ENCODE measurements at places on chromosomes 16 and 17.

DNA sequence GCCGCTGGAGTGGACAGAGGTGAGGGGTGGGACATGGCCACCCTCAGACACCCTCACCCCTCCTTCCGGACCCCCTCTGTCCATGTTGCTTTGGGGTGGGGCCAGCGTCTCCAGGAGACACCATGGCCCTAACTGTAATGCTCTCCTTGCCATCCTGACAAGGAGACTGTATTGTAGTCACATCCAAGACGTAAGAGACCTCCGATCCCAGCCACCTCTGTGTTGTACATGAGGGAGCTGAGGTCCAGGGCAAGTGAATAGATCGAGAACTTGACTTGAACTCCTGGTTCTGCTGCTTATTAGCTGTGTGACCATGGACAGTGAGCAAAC, 30.2 kb downstream of the POLR3E start:
- DNase-seq, result no peak

DNA sequence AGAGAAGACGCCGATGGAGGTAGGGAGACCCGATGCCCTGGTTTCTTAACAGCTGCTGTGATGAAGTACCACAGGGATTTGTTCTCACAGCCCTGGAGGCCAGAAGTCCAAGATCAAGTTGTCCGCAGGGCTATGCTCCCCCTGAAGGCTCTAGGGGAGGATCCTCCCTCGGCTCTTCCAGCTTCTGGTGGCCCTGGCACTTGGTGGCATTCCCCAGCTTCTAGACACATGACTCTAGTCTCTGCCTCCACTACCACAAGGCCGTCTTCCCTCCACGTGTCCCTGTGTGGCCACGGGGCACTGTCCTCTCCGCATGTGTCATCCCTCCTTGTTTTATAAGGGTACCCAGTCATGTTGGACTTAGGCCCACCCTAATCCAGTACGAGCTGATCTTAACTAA, 375.2 kb downstream of the SLC39A11 start:
- DNase-seq, result no peak

GRCh38 chr16:74463888-74464287, 42.6 kb upstream of the CLEC18B start:
- DNase-seq, result no peak

DNA sequence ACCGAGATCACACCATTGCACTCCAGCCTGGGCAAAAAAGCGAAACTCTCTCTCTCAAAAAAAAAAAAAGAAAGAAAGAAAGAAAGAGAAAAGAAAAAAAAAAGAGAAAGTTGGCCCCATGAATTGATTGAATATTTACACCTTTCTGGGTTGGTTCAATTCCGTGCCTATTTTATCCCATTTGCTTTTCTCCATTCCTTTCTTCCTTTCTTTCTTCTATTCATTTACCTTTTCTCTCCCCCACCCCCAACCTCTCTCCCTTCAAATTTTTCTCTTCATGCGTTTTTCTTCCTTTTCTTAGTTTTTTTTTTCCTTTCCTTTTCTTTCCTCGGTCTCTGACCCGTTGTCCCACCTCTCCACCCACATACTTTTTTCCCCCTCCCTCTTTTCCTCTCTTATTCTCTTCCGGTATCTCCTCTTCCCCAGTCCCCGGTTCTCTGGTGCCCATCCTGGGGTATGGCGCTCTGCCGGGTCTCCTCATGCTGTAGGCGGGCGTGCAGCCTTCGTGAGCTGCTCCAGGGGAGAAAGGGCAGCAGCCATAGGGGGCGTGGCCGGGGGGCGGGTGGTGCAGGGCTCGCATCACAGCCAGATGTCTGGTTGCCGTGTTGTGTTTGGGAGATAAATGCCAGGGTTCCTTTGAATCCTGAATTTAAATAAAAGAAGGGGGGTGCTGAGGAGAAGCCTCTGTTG, 5.3 kb upstream of the COL1A1 start:
- DNase-seq, result no peak

GRCh38 chr16:6252541-6252940, 1080.1 kb upstream of the RBFOX1 start:
- no peak for DNase-seq

GRCh38 chr16:3369073-3369472, 13.4 kb downstream of the OR2C1 start:
- no peak for DNase-seq

GRCh38 chr16:12551530-12551929, 252.2 kb downstream of the CPPED1 start:
- DNase-seq, result no peak

GRCh38 chr17:4945176-4945943, 3.0 kb downstream of the PFN1 start:
- DNase-seq, result peak; percentile 92

GRCh38 chr17:82502207-82502606, 17.3 kb upstream of the FOXK2 start:
- no peak for DNase-seq

GRCh38 chr17:49739641-49740271, 24.2 kb downstream of the FAM117A start:
- DNase-seq, result peak; percentile 98

DNA sequence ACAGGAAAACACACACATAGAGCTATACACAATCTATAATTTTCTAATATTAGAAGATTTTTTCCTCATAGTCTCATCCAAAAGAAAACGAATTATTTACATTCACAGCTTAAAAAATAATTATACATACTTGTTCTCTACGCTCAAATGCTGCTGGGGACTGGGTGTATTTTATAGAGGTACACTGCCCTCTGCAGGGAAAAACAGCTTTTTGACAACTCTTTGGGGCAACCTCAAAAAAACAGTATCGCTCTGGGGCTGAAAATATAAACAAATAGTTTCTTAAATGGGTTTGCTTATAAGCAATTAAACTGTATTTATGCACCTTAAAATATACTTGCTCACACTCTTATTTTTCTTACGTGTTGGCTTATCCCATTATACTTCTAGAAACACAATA, 261.8 kb upstream of the PSMD7 start:
- no peak for DNase-seq

DNA sequence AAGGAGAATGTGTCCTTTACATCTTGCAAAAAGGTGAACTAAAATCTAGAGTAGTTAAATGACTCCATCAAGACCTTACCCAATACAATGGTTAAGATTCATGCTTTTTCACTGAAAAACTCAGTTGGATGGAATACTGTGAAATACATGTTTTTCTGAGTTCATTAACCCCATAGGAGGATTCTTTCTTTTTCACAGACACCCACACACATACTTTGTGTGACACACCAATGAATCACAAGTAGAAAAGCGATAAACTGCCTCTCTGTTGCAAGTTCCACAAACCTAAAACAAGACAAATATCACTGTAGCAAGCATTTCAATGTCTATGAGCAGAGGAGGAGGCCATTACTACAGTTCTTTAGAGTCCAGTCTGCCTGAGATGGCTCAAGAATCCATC, 258.8 kb upstream of the CDH5 start:
- DNase-seq, result no peak

DNA sequence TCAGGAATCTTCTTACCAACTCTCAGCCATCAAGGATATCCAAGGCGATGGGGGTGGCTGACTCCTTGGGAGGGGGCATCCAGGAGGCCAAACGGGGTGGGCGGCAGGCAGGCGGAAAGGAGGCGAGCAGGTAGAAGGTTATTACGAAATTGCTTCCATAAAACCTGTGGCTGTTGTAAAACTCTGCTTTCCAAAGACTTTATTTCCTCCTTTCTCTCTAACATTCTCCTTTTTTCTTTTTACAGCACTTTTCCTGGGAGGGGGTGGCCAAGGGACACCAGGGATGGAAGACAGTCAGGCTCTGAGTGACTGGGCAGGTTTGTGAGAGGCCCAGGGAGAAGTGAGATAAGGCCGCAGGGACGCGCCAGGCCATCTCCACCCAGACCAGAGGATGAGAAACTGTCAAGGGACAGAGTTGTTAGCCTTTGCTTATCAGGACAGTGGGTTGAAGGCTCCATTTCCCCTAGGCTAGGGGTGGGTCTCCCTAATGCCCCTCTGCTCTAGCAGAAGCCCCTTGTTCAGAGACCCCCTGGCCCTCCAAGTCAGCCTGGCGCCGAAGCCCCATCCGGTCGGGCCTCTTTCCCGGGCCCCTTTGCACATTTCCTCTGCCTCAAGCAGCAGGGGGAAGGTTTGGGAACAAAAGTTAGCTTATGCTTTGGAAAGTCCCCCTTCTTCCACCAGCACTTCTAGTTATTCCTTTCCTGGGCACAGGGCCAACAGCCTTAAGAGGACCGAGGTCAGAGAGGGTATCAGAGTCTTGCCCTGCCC, 5.0 kb upstream of the HOXB9 start:
- no peak for DNase-seq

DNA sequence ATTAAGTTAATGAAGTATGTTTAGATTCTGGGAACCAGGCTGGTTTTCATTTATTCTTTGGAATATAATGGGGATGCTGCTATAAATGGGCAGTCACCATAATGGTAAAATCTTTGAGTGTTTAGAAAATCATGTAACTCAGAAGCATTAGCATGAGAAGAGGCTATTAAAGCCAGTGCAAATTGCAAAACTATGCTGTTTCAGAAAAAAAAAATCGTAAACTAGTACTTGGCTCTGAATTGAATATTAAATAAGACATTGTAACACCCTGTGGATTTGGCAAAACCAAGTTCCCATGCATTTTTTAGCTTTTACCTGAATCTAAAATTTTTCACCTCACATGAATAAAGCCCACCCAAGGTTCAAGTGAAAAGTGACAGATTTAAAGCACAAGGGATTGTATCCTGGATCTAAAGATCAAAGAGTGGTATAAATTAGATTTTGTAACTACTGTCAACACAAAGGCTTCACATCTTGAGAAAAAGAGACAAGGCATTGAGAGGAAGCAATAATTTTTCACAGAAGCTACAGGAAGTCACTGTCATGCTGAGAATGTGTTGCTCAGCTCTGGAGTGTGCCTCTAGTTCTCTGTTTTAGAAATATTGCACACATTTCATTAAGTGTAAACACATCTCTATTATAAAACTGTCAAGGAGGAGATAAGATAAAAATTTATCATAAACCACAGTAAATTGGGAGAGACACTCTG, 142.2 kb downstream of the ABCA8 start:
- DNase-seq, result no peak

GRCh38 chr16:67528870-67529581, 397 bp downstream of the RIPOR1 start:
- peak; percentile 25 for DNase-seq

GRCh38 chr17:57986841-57987580, 1.0 kb downstream of the VEZF1 start:
- peak; percentile 62 for DNase-seq

GRCh38 chr17:53912117-53912516, 89.4 kb downstream of the KIF2B start:
- DNase-seq, result no peak

DNA sequence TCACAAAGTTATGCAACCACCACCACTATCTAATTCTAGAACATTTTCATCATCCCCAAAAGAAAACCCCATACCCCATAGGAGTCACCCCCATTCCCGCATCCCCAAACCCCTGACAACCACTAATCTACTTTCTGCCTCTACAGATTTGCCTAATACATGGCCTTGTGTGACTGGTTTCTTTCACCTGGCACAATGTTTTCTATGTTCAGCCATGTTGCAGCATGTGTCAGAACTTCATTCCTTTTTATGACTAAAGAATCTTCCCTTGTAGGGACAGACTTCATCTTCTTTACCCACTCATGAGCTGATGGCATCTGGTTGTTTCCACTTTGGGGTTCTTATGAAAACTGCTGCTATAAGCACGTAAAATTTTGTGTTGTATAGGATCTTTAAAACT, 34.6 kb downstream of the CYTH1 start:
- DNase-seq, result no peak

DNA sequence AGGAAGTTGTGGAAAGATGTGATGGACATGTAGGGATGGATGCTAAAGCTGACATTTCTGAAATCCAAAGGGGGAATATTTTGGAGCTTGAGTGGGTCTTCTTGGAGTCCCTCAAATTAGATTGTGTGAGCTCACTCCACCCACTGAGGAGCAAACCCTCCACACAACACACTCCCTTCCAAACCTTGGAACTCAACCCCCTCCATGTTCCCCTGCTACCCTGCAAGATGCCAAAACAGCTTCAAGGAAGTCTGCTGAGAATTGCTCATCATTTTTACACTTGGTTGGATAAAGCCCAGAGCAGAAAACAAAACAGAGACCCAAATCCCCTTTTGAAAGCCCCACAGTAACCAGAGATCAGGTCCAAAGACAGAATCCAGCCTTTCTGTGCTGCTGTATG, 103.3 kb upstream of the ERCC4 start:
- no peak for DNase-seq

GRCh38 chr17:17032131-17032692, 10.0 kb upstream of the MPRIP start:
- DNase-seq, result no peak

GRCh38 chr16:83685615-83686165, 122.1 kb upstream of the HSBP1 start:
- DNase-seq, result no peak

DNA sequence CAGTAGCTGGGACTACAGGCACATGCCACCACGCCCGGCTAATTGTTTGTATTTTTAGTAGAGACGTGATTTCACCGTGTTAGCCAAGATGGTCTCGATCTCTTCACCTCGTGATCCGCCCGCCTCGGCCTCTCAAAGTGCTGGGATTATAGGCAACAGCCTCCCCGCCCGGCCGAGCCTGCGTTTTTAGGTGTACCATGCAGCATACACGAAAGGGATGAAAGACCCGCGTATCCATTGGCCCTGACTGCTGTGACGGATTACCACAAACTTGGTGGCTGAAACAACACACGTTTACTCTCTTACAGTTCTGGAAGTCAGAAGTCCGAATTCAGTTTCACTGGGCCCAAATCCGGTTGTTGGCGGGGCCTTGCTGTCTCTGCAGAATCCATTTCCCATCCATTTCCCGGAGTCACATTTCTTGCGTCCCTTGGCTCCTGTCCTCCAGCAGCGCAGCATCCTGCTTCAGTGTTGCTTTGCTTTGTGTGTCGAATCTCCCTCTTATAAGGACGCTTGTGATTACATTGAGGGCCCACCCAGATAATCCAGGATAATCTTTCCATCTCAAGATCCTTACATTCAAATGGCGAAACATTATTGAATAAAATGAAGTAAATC, 8.3 kb upstream of the GUCY2D start:
- no peak for DNase-seq

- no peak for DNase-seq
Measured at GRCh38 chr16:24966634-24967033, 48.5 kb downstream of the ARHGAP17 start.

DNA sequence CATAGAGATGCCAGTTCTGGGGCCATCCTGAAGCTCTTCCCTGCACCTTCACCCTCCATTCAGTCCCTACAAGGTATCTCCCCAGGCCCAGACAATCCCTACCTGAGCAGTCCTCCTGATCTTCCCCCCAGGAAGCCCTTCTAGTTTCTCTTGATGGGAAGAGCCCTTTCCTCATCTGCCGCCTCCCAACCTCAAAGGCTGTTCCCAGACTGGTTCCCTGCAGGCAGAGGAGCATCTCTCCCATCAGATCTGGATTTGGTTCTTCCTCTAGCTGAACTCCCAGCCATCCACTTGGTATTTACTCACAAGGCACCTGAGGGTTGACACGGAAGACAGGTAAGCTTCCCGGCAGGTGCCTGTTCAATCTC, 24.6 kb upstream of the PHB1 start:
- DNase-seq, result no peak

All from hematopoietic multipotent progenitor cell treated with erythropoietin and hydrocortisone succinate and interleukin-3 and kit ligand, for 17 days (in vitro differentiated cells).